ENCODE measurements at places on chromosomes 11 and 22. TPM values are rescaled to one million over a fixed set of nuclear protein-coding genes. Genes with fewer than 3 reads are reported as not detected.
A peak's percentile ranks its signal among the peaks of the same experiment; 100 is the strongest.

The SERHL2 gene
- 2.2 TPM for total RNA-seq

The H19 gene
- total RNA-seq = 161 TPM

The FUT4 gene
- 4.3 TPM for total RNA-seq

The RAG2 gene
- total RNA-seq = not detected

The GAL3ST3 gene
- total RNA-seq = not detected

The ZNF280B gene
- total RNA-seq = 1.6 TPM

The LINC01488 gene
- not detected for total RNA-seq

The POTEH gene
- total RNA-seq = not detected

The TUB gene
- 1.9 TPM for total RNA-seq

- DNase-seq = no peak
Measured at GRCh38 chr11:134691295-134691873, 279.3 kb upstream of the B3GAT1 start.

GRCh38 chr11:1232021-1232882, 9.4 kb downstream of the MUC5B start:
- no peak for DNase-seq

DNA sequence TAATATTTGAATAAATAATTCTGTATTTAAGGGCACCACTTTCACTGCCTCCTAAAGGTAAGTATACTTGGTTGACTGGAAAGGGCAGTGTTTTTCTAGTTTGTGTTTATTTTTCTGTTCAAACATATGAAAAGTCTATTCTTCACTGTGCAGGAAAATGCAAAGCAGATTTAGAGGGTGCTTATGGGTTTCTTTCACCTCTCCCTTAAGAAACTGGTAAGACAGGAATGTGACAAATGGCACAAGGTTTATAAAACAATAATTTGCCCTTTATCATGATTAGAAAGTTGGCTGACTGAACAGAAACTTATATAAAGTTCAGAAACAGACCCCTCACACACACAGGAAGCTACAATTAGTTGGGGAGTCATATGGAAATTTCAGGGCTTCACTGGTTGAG, 60.6 kb downstream of the PLEKHA7 start:
- no peak for DNase-seq

- no peak for DNase-seq
Measured at GRCh38 chr11:11252403-11252802, 100.6 kb downstream of the CSNK2A3 start.

DNA sequence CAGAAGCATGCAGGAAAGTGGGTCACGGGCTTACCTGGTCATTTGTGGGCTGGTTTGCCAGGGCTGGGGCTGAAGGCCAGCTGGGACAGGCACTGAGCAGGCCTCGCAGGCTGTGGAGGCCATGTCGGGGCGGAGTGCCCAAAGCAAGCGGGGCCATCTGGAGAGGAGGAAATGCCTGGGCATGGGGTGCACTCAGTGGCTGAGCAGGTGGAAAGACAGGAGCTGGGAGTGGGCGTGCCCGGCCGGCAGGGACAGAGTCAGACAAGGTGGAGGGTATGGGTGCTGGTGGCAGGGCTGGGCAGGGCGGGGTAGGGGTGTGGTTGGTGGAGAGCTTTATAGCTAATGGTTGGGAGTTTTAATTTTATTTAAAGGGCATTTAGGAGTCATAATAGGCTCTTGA, 27.4 kb downstream of the DAGLA start:
- no peak for DNase-seq

DNA sequence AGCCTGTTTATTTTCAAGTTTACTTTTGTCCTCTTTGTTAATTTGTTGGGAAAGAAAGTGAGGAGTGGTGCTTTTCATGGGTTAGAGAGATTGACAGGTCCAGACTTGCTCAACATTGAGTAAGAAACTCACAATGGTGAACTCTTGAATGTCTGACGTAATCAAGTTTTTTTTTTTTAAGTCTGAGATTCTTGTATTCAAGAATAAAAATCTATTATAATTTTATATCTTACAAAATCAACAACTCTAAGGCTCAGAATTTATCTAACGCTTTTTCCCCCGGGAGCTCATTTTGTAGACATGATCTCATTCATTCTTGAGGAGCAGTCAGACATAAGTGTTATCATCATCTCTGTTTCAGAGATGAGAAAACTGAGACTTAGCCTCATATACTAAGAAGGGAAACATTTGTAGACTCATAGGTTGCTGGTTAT, 39.1 kb upstream of the SPTBN2 start:
- DNase-seq = peak; percentile 20

GRCh38 chr11:46363455-46364005, 16.3 kb downstream of the DGKZ start:
- DNase-seq = peak; percentile 44

- DNase-seq = no peak
Measured at GRCh38 chr11:29310725-29311342, 706.0 kb downstream of the KCNA4 start.

GRCh38 chr11:3753110-3753509, 44.2 kb downstream of the NUP98 start:
- DNase-seq = no peak

- no peak for DNase-seq
Measured at GRCh38 chr22:35578836-35579575, 38.1 kb downstream of the MB start.

DNA sequence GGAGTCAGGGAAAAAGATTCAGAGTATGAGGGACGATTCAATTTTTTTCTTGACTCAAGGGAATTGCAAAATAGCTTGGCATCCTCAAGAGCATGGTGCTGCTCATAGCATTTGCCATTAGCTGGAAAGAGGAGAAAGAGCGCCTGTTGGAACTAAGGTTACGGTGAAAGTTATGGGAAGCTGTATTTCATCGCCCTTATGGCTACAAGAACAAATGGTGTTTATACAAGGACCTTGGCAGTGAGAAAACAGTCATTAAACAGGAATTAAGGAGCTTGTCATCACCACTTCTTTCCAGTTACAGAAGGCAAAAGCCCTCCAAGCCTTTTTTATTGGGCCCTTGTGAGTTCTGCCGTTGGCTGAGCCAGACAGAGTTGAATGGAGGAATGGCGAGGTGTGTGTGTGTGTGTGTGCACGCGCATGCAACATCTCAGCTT, 74.2 kb downstream of the ALX4 start:
- peak; percentile 82 for DNase-seq

GRCh38 chr11:105201166-105201565, 61.6 kb upstream of the CARD18 start:
- no peak for DNase-seq

DNA sequence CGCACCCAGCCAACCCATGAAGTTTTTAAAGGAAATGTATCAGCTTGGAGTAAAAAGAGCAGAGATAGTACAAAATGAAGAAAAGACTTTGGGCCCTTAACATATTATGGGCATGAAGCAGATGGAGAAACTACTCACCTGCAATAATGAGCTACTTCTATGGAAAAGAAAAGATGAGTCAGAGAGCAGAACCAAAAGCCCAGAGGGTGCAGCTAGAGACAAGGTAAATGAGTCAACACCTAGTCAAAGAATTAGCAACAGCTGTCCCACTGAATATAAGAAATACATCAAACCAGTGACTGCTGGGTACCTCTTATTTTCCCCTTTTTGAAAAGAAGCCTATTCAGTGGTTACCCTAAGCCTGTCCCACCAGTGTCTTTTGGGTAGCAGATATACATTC, 61.8 kb downstream of the RPL27A start:
- DNase-seq = no peak

DNA sequence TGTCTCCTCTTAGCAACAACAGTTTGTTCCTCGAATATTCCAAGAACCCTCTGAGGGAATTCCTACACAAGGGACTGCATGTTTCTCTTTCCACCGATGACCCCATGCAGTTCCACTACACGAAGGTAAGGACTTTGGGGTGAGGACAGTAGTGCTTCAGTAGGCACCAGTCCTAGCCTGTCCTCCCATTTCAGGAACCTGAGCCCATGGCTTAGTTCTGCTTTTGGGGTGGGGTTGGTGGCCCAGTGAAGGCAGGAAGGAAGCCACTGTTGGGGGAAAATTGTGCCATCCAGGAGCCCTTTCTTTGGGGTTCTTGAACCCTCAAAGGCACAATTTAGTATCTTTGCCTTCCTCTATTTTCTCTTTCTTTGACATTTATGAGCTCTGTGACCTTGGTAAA, 38.2 kb downstream of the RNF141 start:
- no peak for DNase-seq

DNA sequence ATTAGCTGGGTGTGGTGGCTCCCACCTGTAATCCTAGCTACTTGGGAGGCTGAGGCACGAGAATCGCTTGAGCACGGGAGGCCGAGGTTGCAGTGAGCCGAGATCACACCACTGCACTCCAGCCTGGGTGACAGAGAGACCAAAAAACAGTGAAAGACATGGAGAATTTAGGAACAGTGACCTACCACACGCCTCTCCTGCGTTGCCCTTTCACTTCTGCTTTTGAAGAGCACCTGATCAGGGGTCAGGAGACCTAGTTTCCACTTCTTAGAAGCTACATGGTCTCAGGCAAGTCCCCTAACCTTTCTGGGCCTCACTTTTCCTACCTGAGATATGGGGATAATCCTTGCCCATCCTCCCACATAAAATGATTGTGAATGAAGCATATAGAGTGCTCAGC, 12.2 kb downstream of the SLC35C1 start:
- no peak for DNase-seq

DNA sequence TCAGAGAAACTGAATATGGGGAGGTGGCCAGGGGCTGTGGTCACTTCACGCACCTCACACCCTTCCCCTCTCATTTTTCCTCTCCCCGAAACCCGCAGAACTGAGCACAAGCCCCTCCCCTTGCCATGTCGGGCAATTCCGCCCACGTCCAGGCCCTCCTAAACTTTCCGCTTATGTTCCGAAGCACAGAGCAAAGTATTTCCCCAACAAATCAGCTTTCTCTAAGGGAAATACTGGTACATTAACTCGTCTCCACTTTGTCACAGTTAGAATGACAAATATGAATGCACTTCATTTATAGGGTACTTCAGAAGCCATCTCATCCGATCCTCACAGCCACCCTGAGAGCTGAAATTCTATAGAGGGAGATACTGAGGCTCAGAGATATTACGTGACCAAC, 94.7 kb upstream of the TMEM45B start:
- DNase-seq = no peak

- DNase-seq = peak; percentile 79
Measured at GRCh38 chr22:36384766-36385481, 2.8 kb downstream of the MYH9 start.

GRCh38 chr22:20591660-20592310, 84.4 kb downstream of the MED15 start:
- peak; percentile 38 for DNase-seq

- no peak for DNase-seq
Measured at GRCh38 chr11:73942010-73942409, 8.8 kb upstream of the DNAJB13 start.

- DNase-seq = no peak
Measured at GRCh38 chr22:45885171-45885840, 91.7 kb downstream of the WNT7B start.

- DNase-seq = no peak
Measured at GRCh38 chr22:25172153-25172552, 27.5 kb upstream of the CRYBB3 start.

DNA sequence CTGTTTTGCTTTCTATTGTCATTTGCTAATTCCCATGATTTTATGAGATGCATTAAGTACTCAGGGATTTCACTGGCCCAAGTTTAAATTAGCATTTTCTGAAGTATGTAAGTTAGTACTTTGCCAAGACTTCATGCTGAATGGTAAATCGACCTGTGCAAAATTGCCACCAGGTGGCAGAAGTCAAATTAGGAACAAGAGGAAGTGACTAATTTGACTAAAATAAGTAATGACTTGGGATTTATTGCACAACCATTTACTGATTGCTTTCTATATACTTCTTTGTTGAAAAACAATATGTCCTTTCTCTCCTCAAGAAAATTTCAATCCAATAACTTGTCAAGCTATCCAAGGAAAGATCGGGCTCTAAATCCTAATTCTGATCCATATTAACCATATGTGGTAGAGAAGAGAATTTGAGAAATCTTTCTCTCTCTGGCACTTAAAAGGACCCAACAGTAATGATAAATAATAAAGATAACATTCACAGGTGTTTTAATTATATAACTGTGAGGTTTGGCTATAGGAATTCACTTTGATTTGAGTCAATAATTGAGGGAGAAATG, 253.7 kb upstream of the CHORDC1 start:
- DNase-seq = peak; percentile 11

DNA sequence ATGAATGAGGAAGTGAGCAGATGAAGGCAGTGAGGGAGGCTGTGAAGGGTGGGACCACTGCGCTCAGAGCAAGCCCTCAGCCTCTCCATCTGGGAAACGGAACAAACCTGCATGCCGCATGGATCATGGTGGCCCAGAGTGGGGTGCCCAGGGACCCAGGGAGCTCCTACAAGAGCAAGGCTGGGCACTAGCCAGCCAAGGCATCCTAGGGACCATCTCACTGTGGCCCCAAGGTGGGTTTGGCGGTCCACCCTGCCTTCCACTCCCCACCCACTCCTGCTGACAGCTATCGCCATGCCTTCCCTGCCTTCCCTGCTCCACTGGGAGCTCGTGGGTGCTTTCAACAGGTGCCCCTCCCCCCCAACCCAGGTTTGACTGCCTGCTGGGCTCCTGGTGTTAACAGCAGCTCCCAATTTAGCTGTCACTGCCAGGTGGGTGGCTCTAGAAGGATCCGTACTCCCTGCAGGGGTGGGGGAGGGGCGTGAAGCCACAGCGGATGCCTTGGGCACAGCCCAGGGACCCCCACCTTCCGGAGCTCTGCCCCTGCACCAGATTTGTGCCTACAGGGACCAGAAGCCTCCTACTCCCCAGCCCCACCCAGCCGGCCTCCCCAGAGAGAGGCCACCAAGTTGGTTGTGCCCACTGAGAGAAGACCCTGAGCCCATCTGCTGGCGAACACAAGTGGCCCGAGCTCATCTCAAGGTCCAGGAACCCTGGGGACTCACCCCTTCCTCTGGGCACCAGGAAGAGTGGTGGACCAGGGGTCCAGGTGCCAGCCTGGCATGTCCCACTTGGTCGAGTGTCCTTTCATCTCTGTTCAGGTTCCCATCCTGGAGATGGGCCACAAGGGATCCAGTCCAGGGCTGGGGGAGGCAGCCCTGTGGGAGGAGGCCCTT, 29.7 kb upstream of the PRODH start:
- DNase-seq = no peak

- DNase-seq = peak; percentile 35
Measured at GRCh38 chr22:27903805-27904473, 15.1 kb downstream of the PITPNB start.

DNA sequence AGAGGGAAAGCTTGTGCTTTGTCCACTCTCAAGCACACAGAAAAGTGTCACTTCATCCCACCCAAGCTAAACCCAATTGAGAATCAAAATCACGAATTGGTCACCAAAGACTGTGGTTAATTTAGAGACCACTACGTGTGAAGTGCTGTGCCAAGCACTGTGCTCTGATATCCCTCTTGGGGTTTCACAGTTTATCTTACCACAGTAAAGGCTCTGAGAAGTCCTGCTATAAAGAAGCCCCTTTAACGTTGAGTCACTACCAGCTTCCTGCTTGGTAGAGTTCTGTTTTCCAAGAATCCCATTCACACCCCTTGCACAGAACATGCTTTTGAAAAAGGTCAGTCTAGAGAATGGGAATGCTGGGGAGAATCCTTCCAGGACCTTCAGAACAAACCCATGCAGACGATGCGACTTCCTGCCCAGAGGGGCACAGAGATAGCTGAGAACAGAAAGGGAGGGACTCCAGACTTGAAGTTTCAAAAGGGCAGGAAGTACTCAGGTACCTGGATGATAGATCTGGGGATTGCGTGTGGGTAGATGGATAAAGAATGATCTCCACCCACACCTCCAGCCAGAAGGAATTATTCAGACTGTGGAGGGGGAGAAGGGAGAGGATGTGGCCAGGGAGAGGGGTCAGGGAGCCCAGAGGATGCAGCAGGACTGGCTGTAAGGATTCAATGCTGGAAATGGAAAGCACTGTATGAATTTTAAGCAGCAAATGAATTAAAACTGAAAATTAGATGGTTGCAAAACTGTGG, 18.1 kb upstream of the TSPAN18 start:
- DNase-seq = no peak

Data from fibroblast of villous mesenchyme (primary cell).